Stimulated activated CD8-positive, alpha-beta memory T cell treated with anti-CD3 and anti-CD28 coated beads, Interleukin-15, amount 100 ng/mL, for 48 hours (primary cell): ENCODE measurements at places on chromosomes 2 and 18.
A peak's percentile ranks its signal among the peaks of the same experiment; 100 is the strongest.

GRCh38 chr18:55517055-55517454, 70.9 kb downstream of the TCF4 start:
- DNase-seq = no peak

DNA sequence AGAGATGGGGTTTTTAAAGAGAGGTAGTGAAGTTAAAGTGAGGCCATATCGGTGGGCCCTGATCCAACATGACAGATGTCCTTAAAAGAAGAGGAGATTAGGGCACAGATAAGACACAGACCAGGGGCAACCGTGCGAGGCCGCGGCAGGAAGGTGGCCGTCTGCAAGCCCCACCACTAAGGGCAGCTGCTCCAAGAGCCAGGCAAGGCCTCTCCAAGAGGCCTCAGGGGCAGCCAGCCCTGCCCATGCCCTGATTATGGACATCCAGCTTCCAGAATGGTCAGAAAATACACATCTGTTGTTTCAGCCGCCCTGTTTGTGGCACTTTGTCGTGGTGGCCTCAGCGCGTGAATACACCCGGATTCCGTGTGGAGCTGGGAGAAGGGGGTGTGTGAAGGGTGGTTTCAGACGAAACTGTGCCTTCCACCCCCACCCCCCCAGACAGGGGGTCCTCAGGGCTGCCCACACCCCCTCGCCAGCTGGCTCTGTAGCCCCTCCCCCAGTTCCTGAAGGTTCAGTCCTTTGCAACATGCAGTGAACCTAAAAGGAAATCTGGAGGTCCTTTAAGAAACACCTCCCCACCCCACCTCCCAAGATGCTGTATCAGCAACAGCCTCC, 74.1 kb upstream of the SMAD7 start:
- DNase-seq = no peak

- no peak for DNase-seq
These were observed 55.9 kb downstream of the NXPH2 start for GRCh38 chr2:138724327-138724726.

- no peak for DNase-seq
These were observed 14.3 kb downstream of the CELF4 start for GRCh38 chr18:37551249-37551648.

DNA sequence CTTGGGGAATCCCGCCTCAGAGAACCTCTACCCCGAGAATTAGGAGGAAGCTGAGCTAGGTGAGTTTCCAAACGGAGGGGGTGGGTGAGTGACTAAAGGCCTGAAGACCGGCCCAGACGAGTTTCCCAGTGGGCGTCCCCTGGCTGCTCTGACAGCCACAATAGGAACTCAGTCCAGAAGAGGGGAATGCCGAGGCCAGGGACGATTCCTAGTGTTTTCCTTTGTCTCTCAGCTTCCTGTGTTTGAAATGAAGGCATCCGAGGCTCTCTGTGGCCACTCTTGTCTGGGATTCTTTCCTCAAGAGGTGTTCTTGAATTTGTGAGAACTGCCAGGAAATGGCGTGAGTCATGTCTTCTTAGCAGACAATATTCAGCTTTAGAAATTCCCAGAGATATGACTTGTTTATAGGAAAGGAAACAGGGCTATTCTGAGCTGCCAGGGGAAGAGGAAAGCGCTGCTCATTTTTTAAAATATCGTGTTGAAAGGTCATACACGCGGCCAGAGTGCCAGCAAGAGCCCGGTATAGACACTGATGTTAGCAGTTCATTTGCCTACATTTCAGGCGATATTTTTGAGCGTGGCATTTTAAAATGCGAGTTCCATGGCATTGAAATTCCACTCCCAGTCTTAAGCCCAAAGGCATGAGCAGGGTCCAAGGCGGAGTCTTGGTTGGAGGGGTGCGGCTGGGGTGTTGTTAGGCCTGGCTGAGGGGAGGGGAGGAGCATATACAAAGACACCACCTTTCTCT, 169.1 kb upstream of the KLF7 start:
- DNase-seq = peak; percentile 40

DNA sequence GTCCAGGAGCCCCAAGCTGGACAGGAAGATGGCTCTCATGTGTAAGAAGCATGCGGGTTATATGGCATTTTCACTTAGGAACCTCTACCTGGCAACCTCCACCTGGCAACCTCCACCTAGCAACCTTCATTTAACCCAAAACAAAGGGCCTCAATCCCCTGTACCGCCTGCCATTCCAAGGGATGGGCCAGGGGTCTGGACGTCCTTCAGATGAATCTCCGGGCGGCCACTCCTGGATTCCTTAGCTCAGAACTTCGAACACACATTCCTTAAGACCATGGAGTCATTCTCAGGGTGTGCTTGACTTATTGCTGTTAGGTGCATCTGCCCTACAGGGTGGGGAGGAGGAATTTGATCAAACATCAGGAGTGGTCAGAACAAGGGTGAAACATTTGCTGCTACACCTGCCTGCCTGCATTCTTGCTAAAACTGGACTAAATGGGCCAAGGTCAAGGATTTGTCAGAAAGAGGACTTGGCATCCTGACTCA, 277.6 kb downstream of the PHLPP1 start:
- no peak for DNase-seq

GRCh38 chr2:169623235-169623634, 39.1 kb downstream of the PPIG start:
- no peak for DNase-seq

GRCh38 chr2:222483513-222484039, 59.2 kb downstream of the SGPP2 start:
- no peak for DNase-seq

DNA sequence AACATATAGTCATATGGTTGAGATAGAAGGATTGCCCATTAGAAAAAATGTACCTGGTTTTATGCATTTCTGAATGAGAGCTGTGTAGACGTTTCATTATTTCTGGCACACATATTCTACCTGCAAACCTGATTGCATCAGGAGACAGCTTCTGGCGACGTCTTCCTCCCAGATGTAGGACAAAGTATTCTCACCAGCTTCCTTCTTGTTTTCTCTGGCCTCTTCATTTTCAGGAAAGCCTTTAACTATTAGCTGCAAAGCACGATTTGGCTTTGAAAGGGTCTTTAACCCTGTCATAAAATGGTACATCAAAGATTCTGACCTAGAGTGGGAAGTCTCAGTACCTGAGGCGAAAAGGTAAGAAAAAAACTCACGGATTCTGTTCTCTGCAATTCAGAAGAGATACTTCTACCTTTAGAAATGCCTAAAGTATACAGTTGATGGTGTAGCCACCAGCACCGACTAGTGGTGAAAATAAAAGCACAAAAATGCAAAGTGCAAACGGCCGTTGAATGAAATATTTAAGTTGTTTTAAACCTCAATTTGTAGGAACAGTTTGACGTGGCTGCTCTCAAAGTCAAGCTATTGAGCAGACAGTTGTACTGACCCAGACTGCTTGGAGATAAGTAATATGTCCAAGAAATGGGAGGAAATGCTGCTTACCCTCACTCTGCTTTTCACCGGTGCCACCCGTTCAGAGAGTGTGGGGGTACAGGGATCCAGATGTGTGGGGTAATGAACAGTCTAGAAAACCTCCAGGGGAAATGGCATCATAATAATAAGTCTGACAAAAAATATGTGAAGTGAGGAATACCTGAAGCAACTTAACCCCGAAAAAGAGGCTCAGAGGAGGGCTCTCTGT, 20.2 kb downstream of the IL18RAP start:
- DNase-seq = no peak

GRCh38 chr2:112493858-112494648, 12.1 kb downstream of the TTL start:
- DNase-seq = no peak

DNA sequence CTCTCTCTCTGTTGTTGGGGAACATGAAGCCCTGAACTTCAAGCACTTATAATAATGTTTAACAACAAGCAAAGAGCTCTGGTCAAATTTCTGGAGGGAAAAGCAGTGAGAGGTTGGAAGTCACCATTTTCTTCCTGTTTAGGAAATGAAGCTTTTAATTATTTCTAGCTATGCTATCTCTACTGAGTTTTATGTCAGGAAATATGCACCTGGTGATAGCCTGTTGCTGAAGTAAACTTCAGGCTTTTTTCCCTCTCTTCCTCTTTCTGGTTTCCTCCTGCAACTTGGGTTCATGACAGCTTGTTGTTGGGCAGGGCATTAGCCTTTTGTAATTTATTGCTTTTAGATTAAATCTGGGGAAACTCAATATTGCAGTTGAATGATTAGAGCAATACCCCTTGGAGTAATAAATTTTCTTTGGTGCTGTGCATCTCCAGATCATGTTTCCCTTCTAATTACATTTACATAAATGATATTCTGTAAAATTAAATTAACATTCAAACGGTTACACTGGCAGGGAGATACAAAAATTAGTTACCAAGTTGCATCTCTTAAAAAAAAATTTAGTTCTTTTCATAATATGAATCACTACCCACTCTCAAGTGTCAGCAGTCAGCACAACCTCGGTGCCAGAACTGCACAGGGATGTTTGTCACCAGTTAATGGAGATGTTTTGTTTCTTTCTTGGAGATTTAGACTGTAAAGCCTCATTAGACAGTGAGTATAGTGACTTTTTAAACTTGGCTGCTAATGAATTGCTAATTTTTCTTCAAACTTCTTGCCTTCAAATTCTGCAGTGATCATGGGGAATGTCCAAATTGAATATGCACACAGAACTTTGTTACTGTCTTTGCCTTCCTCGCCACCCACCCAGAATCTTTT, 466.6 kb upstream of the ETAA1 start:
- no peak for DNase-seq

DNA sequence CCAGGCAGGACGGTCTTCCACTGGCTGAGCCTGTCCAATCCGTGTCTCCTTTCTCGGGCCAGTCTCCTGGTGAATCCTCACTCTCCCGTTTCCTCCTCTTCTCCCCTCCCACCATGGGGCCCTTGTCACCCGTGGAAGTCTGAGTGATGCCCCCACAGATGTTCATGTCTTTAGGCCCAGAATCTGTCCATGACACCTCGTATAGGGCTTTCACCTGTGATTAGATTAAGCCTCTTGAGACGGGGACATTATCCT, 193.5 kb downstream of the ZFP36L2 start:
- DNase-seq = no peak

DNA sequence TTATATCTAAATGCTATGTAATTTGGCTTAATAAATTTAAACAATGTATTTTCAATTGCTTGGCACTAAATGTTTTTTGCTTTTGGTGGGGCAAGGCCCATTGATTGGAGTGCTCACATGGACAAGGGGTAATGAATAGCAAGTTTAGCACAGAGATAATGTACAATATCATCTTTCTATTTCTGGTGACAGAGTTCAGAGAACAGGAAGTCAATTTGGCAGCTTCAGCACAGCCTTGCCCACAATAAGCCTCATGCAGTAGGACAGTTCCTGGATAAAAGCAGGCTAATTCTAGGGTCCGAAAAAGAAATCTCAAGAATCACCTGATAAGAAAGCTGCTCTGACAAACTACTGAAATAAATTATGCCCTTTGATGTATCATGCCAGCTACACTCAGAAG, 443.9 kb upstream of the FSHR start:
- no peak for DNase-seq

GRCh38 chr2:113886479-113887008, 3.3 kb upstream of the ACTR3 start:
- peak; percentile 60 for DNase-seq

DNA sequence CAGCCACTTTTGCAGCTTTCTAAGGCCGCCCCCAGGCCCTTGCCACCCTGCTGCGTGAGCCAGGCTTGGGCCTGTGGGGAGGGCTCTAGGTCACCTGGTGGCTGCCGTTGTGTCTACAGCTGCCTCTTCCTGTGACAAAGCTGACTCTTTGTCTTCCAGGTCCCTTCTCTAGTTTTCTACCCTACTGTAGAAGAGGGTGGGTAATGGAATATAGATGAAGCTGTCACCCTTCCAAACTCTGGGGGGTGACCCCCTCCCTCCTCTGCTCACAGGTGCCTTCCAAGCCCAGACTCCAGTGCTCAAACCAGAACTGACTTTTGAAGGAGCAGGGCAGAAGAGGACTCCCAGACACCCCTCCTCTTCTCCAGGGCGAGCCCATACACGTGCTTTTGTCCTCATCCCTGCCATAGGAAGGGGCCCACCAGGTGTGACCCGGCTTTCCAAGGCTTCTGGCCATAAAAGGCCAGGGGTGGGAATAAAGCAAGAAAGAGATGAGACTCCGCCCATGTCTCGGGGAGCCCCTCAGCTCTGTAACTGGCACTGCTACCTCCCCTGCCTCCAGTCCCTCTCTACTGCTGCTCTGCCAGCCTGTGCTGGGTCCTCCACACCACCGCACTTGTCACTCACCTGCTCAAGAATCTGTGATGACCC, 17.9 kb upstream of the SDC1 start:
- DNase-seq = no peak

- no peak for DNase-seq
These were observed 162.0 kb upstream of the HAAO start for GRCh38 chr2:42954227-42954962.

DNA sequence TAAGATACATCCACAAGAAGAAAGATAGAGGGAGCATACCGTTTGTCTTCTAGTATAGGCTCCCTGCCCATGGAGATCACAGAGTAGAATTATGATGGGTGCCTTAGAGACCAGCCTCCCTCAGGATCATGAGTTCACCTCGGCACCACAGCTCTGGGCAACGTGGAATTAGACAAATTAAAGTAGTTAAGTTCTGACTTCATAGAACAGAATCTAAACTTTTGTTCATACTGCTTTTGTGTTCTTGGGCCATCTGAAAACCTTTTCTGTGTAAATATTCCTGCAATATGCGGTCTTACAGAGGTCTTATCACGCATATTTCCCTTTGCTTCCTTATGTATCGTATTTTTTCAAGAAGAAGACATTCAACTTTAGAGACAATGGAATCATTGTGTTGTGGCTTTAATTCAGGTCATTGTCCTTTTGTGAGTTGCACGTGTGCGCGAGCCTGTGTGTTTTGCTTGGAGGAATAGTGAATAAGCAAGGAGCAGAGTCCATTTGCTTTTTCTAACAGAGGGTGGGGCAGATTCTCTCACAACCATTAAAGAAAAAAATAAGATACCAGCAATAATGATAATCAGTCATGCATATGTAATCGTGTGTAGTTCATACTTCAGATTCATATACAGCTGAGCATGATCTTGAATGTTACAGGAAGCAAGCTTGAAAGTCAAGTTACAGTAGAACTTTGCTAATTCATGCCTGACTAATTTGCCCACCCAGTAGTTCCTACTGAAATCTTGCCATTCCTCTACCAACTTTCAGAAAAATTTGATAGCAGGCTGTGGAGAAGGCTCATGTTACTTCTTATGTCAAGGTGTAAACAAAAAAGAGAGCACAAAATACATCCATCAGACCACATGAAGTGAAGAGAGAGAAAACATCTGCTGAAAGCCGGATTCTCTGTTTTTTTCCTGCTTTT, 243.6 kb downstream of the NEDD4L start:
- no peak for DNase-seq

- DNase-seq = no peak
These were observed 965 bp upstream of the ELOA2 start for GRCh38 chr18:47036298-47036874.
